Activated CD4-positive, CD25-positive, alpha-beta regulatory T cell treated with anti-CD3 and anti-CD28 coated beads, Interleukin-2, amount 50 U/mL, for 16 hours (primary cell): ENCODE measurements at places on chromosomes 7 and 10.

- DNase-seq = no peak
These were observed 54.3 kb downstream of the BMS1 start for GRCh38 chr10:42836771-42837468.

DNA sequence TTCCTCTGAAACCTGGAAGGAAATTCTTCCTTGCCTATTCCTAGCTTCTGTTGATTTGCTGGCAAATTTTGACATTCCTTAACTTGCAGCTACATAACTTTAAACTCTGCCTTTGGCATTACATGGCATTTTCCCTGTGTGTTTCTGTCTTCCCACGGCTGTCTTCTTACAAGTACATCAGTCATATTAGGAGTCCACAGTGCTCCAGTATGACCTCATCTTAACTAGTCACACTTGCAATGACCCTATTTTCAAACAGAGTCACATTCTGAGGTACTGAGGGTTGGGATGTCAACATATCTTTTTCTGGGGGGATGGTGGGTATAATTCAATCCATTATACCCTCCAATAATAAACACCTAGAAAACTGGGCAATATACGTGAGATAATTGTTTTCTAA, 37.4 kb upstream of the EPHB6 start:
- no peak for DNase-seq

GRCh38 chr10:24993237-24993958, 22.6 kb downstream of the ENKUR start:
- DNase-seq = no peak

DNA sequence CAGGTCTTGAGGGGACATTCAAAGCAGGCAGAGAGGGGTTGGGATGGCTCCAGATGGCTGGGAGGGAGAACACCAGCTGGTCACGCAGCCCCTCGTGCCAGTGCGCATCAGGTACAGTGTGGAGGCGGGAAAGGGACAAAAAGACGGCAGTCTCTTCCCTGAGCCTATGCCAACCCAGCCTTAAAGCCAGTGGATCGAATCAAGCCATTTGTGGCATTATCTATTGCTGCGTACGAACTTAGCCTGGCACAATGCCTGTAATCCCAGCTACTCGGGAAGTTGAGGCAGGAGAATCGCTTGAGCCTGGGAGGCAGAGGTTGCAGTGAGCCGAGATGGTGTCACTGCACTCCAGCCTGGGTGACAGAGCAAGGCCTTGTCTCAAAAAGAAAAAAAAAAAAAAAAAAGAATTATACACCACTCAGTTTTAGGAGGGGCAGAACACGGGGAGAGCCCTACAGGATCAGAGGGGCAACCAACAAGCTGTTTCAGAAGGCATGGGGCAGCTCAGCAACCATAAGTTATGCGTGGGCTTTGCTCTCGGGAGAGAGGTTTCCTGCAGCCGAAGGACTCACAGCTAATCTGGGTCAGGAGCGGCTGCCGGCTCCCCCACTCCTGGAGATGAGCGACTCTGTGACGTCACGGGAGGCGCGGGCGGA, 356 bp upstream of the NDUFB2 start:
- peak; percentile 84 for DNase-seq

DNA sequence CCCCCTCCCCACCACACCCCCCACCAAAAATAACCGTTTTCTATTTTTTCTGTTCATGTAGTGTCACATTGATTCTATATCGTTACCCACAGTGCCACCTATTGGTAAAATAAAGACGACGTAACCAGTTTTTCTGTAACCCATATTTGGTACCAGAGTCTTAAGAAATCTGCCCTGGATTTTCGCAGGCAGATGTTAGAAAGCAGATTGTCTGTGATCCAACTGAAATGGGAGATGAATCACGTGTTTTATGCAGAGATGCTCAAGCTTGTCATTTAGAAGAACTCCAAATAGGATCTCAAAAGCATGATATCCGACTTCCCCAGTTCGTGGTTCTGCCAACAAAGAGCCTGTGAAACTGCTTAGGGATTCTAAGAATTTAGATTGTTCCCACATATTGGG, 261.1 kb upstream of the CSTF2T start:
- no peak for DNase-seq

GRCh38 chr7:94907811-94908322, 473 bp downstream of the PPP1R9A start:
- no peak for DNase-seq

GRCh38 chr7:1027242-1028043, 16.9 kb upstream of the GPR146 start:
- DNase-seq = no peak

- no peak for DNase-seq
These were observed 871 bp upstream of the GTF2IRD1 start for GRCh38 chr7:74452748-74453321.

DNA sequence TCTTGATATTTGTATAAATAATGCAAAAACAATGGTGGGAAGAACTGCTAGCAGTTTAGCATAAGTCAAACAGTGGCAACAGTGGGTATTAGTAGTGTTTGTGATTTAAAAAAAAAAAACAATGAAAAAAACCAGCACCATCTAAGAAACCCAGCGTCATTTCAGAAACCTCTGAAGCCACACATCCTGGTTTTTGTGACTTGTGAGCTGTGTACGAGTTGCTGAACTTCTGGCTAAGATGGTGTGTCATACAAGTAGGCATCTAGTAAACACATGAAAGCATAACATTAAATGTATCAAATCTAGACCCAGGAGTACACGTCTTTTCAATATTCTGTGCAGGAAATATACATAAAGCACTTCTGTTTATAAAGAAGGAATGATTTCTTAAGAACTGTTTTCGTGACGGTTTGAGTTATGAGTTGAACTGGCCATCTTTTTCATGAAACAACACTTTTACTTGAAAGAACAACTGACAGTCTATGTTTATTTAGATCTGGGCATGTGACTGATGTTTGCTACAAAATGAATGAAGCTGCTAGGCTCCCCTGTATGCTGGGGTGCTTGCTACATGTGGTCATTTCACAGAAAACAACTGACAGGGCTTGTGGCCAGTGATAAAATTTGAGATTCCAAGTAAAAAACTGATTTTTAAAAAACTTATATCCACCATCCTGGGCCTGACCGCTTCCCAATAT, 143.5 kb downstream of the PIP4K2A start:
- DNase-seq = no peak

DNA sequence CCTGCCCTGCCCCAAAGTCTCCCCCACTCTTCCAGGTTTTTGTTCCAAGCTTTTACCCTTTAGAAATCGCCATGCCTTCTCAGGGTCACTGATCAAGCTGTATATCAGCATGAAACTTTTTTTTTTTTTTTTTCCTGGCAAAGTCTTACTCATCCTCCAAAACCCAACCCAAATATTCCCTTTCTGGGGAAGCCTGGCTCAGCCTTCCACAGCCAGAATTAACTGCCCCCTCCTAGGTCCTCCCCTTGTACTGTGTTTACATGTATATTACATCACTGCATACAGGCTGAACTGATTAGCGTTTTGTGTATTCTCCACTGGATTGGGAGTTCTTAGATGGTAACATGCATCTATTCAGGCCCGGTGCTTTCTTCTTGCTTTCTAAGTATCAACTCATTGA, 4.6 kb upstream of the NOBOX start:
- no peak for DNase-seq

DNA sequence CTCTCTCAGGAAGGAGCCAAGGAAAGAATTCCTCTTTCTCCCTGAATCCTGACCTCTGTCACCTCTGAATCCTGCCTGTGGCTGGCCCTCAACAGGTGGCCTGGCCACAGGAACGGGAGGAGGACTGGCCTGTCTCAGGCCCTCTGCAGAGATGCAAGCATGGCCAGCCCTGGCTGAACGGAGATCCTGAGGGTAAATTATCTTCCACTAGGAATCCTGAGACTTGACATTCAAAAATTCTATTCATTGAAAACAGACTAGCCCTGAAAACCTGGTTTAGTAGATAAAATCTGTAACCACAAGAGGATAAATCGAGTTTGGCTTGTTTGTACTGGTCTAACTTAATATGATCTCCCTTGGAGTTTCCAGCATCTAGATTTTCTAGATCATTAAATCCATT, 579.3 kb downstream of the LRMDA start:
- DNase-seq = no peak

DNA sequence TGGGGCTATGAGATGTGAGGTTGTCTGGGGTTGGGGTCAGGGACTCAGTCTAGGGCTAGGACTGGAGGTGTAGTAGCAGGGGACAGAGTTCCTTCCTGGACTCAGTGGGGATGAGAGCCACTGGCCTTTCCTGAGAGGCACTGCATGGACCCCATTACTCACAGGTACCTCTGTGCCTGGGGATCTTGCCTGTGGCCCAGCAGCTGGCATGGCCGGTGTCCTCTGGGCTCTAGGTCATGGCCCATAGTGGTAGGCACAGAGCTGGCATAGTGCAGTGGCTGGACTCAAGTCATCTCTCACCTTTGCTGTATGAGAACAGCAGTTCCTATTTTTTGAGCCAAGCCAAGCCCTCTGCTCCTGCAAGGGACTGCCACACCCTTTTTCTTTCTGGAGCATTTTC, 51.9 kb downstream of the NEURL1 start:
- DNase-seq = no peak

DNA sequence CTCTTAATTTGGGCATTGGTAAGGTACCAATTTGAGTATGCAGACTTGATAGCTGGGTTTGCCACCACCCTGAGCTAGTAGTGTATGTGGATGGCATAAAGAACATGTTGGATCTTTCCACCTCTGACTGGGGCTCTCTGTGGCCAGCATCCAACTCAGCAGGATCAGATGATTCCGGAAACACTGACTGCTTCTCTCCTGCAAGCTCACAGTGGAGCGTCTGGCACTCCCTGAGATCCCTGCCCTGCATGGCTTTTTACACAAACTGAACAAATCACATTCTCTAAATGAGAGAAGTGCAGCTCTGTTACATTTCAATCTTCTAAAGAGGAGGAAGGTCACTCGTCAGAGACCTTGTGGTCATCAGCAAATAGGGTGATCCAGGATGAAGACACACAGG, 1057.5 kb downstream of the NRG3 start:
- no peak for DNase-seq

GRCh38 chr10:102776779-102777456, 33.2 kb downstream of the WBP1L start:
- no peak for DNase-seq

DNA sequence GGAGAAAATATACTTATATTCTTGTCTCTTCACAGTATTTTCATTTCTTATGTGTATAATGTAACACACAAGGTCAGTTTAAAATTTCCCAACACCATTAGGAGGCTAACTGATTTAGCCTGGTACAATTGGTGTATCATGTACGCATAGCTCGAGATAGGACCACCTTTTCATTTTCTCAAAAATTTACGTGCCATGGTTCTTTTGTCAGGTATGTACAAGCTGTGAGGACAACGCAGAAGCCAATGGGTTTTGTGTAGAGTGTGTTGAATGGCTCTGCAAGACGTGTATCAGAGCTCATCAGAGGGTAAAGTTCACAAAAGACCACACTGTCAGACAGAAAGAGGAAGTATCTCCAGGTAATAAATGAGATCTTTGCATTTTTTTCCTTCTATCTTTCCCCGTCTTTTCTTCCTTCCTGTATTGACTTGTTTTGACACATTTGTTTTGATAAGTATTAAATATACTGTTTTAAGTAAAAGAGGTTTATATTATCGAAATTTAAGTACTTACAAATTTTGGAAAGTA, 55.0 kb downstream of the TRIM24 start:
- DNase-seq = no peak
